ENCODE measurements at places on chromosomes 1 and 21. TPM values are rescaled to one million over a fixed set of nuclear protein-coding genes. Genes with fewer than 3 reads are reported as not detected.
A peak's percentile ranks its signal among the peaks of the same experiment; 100 is the strongest.

GRCh38 chr21:43665879-43666278 is 6.5 kb downstream of the RRP1B start:
- no peak overlapping the region for H3K27ac ChIP-seq
- peaks cover 61% of the 10 kb centered on the region for H3K36me3 ChIP-seq
- no peaks in the 10 kb centered on the region for H3K27me3 ChIP-seq
- DNase-seq: no peak

- no peaks in the 10 kb centered on the region for H3K4me1 ChIP-seq
- no peak for DNase-seq
- H3K4me3 ChIP-seq: no peak overlapping the region
Observed at GRCh38 chr1:78427506-78427905, 63.3 kb upstream of the PTGFR start.

- no peak for DNase-seq
- H3K36me3 ChIP-seq: peaks cover 98% of the 10 kb centered on the region
- no peaks in the 10 kb centered on the region for H3K27me3 ChIP-seq
- peak overlapping the region; percentile 62 for H3K27ac ChIP-seq
- peaks cover 98% of the 10 kb centered on the region for H3K4me1 ChIP-seq
- no peak overlapping the region for H3K4me3 ChIP-seq
Observed at GRCh38 chr1:111192074-111192473, 8.4 kb downstream of the DENND2D start.

DNA sequence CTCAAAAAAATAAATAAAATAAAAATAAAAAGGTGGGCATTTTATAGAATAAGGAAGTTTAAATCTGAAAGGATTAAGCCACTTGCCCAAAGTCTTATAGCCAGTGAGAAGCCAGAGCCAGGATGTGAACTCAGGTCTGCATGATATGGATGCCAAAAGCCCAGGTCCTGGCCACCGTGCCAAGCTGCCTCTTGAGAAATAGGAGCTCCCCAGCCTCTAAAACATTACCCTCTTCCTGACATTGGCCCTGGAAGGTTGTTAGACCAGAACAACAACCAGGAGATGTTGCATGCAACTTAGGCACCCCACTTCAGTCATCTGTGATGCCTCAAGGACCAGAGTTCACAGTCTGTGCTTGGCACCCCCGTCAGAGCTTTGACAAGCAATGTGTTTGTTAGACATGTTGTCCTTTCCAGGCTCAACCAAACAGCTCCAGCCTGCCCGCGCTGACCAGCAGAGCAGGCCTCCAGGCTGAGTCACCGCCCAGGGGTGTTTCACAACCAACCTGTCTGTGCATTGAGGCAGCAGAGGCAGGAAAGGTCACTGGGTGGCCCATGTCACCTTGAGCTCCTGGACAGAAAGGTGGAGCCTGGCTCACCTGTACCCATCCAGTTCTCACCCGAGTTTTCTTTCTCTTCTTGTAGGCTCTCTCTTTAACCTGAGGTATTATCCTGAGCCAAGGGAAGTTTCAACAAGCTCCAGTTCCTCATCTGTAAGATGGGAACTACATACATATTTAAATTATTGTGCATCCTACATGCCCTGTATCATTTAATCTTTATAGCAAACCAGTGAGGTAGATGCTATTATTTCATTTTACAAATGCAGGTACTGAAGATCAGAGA is 14.9 kb upstream of the MED18 start:
- no peak for DNase-seq
- no peak overlapping the region for H3K4me3 ChIP-seq
- H3K4me1 ChIP-seq: no peaks in the 10 kb centered on the region
- peaks cover 3% of the 10 kb centered on the region for H3K27me3 ChIP-seq
- no peaks in the 10 kb centered on the region for H3K36me3 ChIP-seq

DNA sequence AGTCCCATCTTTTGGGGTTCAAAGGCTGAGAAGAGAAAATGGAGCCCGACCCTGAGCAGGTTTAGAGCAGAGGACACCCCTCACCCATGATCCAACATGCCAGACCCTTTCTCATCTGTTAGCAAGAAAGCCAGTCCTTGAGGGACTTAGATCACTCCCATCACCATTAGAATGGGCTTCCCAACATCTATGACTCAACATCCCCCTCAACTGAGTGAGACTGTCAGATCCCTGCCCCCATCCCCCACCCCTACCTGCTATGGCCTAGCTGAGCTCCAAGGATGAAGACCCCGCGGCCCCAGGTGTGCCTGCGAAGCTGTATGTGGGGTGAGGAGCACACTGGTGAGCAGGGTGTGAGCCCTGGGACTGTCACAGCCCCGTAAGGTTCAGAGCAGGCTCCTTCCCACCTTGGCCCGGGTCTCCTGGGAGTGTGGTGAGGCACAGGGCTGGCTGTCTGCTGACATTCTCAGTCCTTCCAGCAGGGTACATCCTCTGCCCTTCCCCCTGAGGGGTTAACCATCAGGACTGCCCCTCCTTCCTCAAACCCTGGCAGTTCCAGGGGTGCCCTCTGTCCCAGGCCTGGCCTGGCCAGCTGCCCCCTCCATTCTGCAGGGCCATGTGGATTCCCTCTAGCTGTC is 21.4 kb upstream of the BLACAT1 start:
- peaks cover 44% of the 10 kb centered on the region for H3K27me3 ChIP-seq
- no peak overlapping the region for H3K27ac ChIP-seq
- no peak overlapping the region for H3K4me3 ChIP-seq
- H3K36me3 ChIP-seq: peaks cover 3% of the 10 kb centered on the region
- H3K4me1 ChIP-seq: peaks cover 20% of the 10 kb centered on the region
- DNase-seq: no peak

The GSTM5 gene
- not detected for total RNA-seq

The MLLT11 gene
- total RNA-seq: 4.7 TPM

The CNR2 gene
- total RNA-seq: 0.07 TPM

The F5 gene
- total RNA-seq: 12.2 TPM

The KRTAP21-2 gene
- total RNA-seq: not detected

Data from activated CD4-positive, alpha-beta T cell treated with anti-CD3 and anti-CD28 coated beads, Interleukin-2, amount 10 ng/mL, durations not matched to agents 7 days and 5 days (primary cell).